Dermis blood vessel endothelial cell (primary cell): ENCODE measurements at places on chromosomes 3 and 15.

DNA sequence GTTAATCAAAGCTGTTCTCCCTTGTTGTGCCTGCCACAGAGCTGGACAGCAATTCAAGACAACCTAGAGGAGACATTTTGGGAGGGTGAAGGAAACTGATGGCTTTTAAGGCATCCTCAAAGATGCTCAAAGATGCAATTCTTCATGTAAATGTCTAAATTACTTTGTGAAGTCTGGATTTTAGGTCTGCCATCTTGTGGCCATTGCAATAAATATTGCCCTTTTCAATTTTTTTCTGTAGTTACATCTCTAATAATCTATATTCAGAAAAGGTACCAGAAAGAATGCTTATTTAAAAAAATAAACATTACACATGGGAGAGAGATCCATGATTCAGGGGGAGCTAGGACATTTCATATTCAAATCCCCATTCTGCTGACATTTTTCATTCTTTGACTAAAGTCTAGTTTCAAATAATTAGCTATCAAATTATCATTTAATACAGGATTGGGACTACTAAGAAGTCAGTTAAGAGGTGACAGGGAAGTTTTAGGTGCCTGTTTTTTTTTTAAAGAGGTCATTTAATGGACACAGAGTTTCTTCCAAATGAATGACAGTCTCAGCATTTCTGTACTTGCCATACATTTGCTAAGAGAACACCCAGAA is 259.8 kb upstream of the WNT5A start:
- DNase-seq = no peak

DNA sequence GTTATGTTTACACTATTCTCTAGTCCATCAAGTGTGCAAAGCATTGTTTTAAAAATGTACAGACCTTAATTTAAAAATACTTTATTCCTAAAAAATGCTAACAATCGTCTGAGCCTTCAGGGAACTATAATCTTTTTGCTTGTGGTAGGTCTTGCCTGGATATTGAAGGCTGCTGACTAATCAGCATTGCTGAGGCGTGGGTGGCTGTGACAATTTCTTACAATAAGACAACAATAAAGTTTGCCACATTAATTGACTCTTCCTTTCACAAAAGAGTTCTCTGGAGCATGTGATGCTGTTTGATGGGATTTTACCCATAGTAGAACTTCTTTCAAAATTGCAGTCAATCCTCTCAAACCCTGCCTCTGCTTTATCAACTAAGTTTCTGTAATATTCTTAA is 384.0 kb upstream of the TGFBR2 start:
- no peak for DNase-seq

GRCh38 chr3:18687286-18687685 is 262.1 kb upstream of the SATB1 start:
- DNase-seq = no peak

DNA sequence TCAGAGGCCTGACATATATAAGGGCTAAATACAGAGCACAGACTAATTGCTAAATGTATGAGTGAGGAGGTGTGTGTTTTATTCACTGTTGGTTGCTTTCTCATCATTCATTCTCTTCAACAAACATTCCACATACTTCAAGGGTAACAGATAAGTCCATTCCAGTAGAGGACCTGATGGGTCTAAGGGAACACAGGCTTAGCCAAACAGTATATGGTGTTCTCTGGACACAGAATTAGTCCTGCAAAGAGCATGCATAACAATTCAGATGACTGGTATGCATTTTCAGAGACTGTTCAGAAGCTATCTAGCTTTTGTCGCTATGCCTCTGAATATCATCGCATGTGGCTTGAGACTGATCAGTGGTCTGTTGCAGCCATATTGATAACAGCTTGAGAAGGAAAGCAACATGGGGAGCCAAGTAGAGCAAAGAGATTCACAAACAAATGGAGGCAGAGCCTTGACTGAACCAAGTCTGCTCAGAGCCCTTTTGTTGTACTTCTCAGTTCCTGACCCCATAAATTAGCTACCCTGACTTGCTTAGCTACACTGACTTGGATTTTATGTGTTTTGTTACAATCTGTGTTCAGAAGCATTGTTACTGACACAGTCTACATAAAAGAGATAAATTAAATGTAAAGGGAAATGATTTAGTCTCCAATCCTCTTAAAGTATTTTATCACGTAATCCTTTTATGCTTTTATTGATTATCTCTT is 1178.7 kb downstream of the ROBO1 start:
- no peak for DNase-seq

DNA sequence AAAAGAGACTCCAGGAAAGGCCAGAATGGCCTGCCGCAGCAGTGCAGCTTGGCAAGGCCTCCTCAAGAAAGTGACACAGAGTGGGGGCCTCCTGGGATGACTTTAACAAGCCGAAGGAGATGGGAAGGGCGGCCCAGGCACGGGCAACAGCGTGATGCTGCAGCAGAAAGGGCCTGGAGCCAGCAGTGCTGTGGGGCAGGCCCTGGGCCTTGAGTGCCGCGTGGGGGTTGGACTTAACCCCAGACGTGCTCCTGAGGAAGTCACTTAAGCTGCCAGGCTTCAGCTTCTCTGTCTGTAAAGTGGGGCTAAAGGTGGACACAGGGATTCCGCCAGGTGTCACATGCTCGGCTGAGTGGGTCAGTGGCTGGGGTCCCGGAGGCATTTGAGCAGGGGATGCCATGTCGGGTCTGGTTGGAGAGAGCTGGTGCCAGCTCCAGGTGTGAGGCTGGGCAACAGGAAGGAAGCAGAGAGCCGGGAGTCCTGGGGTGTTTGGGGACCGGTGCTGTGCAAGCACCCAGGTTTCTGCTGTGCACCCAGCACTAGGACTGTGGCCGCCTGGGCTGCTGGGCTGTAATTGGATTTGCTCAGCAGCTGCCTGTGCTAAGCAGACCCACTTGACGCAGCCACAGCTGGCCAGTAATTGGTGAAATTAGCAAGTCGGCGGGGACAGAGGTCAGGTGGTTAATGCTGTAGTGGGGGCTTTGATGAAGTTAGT is 7.8 kb downstream of the DNAJB8 start:
- DNase-seq = no peak

DNA sequence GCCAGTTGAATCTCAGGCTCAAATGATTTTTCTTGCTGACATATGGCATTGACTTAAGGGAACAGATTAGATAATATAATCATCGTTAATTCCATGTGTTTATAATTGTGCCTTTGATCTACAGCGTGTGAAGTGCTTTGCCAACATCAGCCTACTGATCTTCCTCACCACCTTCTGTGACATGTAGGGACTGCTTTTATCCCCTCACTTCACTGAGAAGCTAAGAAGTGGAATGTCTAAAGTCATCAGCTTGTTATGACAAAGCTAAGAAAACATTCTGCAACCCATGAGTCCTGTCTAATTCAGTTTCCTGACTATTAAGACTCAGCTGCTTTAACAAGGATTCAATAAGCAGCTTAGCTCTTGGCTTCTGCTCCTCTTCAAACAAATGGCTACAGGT is 106.0 kb downstream of the MYH15 start:
- no peak for DNase-seq

DNA sequence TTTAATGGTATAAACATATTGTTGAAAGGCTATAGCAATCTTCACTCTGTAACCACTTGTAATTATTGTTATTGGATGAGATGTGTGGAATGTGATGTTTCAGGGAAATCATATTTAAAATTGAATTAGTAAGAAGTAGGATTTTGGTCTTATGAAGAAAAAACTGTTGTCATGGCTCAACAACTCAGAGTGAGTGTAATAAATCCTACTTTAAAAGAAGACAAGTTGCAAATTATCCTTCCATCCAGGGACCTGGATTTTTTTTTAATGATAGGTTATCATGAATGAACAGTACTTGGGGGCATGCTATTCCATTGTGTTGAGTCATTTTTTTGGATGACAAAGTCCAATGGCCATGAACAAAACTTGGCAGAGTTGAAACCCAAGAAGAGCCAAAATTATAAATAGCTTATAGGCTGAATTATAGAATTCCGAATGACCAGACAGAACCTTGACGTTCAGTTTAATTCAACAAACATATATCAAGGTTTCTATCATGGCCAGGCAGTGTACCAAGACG is 625.5 kb upstream of the ZNF717 start:
- no peak for DNase-seq

- DNase-seq = no peak
These were observed 14.9 kb downstream of the GAP43 start for GRCh38 chr3:115638241-115638640.

DNA sequence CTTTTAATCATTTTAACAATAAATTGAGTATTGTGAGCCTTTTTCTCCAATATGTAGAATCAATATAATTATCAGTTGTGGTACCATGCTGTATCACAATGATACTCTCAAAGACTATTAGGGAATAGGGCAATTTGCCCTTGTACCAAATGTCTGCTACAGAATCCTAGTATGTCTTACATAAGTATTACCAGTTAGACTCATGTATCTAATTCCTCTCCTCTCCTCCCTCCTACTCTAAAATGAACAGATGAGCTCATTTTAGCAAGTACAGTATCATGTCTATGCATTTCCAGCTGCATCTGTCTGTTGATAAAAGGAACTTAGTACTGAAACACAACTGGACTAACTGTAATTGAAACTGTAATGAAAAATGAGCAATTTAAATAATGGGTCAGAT is 124.3 kb upstream of the ATP11B start:
- no peak for DNase-seq

DNA sequence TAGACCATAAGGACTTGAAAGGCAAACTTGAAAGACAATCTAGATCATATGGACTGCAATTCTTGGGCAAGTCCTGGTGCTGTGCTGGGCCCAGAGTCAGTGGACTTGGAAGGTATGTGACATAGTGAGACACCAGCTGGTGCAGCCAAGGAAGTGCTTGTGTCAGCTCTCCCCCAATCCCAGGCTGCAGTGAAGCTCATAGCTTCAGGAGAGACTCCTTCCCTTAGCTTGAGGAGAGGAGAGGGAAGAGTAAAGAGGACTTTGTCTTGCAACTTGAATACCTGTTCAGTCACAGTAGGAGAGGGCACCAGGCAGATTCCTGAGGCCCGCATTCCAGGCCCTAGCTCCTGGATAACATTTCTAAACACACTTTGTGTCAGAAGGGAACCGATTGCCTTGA is 127.4 kb upstream of the ZPLD1 start:
- no peak for DNase-seq

- no peak for DNase-seq
These were observed 835.4 kb upstream of the NR2F2 start for GRCh38 chr15:95494971-95495541.

- peak; percentile 97 for DNase-seq
These were observed 41.8 kb downstream of the SMAD3 start for GRCh38 chr15:67107014-67107812.

DNA sequence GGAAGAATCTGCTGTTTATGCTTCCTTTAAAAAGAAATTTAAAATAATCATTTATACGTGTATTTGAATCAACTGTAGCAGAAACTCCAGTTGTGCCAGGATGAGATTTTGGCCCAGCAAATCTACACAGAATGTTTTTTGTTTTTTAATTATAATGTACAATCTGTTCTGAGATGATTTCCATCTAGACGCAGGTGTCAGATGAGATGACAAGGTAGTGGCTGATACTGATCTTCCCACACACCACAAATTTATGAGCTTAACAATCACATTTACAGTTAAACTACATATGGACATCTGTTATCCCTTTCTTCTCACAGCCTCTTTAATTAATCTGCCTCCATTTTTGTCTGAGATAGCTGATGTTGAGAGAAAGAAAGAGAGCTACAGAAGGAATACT is 23.6 kb downstream of the DCLK3 start:
- no peak for DNase-seq

DNA sequence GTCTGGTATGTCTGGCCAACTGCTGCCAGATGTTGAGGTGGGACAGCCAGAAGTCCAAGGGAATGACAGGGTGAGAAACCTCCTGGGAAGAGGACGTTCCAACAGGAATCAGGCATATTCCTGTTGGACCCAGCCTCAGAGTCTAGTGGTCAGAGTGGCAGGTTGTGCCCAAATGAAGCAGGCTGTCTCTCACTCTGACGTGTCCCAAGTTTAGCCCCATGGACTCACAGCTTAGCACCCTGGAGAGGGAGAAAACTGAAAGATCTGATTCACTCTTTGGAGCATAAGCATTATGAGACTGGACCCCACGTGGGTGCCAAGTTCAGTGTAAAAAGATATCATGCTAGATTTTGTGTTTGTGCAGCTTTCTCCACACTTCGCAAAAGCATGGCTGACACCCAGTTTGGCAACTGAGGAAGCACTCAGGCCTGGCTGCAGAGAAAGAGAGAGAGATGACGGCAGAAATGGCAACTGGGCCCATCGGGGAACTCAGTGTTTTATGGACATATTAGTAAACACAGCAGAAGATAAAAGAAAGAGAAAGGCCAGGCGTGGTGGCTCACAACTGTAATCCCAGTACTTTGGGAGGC is 88.2 kb upstream of the LMCD1 start:
- DNase-seq = no peak

DNA sequence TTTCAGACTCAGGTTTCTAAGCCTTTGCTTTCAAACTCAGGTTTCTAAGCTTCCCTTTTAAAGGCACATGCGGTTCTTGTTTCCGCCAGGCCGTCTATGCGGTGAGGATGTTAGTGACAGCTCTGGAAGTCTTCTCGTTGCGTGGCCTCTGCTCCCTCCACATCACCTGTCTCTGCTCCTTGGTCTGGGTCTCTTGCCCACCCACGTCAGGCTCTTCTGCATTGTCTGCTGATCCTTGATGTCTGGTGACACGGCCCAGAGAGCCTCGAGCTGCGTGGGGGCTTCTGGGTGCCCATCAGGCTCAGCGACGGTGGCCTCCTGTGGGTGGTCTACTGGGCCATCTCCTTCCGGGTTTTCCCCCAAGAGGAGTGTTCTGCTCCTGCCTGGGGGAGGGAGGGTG is 30.5 kb downstream of the KLF13 start:
- no peak for DNase-seq

GRCh38 chr3:44516230-44516629 is 38.8 kb upstream of the ZNF445 start:
- no peak for DNase-seq

- DNase-seq = no peak
These were observed 112.1 kb upstream of the AGBL1 start for GRCh38 chr15:85967553-85967952.

DNA sequence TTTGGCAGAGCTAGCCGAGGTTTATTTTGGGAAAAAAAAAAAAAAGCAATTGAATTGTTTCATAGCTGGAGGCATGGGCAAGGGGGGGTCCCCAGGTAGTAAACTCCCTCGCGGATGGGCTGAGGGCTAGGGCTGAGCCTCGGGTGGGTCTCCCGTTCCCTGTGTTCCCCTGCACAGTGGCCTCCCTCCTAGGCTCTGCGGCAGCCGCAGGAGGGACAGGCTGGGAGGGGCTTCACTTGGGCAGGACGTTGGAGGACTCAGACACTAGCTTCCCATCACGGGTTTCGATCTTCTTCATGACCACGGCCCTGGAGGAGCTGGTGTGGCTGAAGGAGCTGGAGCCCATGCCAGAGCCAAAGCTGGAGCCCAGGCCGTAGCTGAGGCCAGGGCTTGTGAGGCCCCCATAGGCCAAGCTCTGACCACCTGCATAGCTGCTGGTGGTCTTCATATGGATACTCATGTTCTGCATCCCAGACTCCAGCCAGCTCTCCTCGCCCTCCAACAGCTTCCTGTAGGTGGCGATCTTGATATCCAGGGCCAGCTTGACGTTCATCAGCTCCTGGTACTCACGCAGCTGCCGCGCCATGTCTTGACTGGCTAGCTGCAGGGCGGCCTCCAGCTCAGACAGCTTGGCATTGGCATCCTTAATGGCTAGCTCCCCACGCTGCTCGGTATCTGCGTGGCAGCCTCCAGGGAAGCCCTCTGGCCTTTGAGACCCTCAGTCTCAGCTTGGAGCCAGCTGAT is 64.0 kb upstream of the CDAN1 start:
- peak; percentile 20 for DNase-seq
